Small intestine (tissue), 16 donors: ENCODE measurements at places on chromosomes 1 and 21. TPM values are rescaled to one million over a fixed set of nuclear protein-coding genes. Genes with fewer than 3 reads are reported as not detected.

ERG gene
- polyA plus RNA-seq = 0.22 TPM

RNF186 gene
- 257 TPM for polyA plus RNA-seq

CLCA4 gene
- polyA plus RNA-seq = 0.47 TPM

- peak; percentile 73 for DNase-seq
Measured at GRCh38 chr1:15757575-15758342, 836 bp upstream of the FBLIM1 start.

- DNase-seq = peak; percentile 94
Measured at GRCh38 chr1:147238053-147238902, 4.2 kb upstream of the CHD1L start.

DNA sequence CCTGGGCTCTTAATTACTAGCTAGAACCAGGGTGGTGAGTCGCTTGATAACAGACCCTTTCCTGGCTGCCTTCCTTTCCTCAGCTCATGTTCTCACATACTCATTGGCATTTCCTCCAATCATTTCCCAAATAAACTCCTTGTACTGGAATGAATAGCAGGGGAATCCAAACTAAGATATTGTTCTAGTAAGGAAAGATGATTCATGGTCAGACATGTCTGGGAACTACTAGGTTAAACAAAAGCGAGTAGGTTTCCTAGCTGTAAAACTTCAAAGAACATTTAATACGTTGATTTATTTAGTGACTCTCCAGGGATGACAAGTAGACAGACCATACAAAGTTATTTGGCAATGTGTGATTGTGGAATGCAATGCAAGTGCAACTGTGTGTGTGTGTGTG lies 121.2 kb upstream of the KCNJ6 start:
- no peak for DNase-seq

DNA sequence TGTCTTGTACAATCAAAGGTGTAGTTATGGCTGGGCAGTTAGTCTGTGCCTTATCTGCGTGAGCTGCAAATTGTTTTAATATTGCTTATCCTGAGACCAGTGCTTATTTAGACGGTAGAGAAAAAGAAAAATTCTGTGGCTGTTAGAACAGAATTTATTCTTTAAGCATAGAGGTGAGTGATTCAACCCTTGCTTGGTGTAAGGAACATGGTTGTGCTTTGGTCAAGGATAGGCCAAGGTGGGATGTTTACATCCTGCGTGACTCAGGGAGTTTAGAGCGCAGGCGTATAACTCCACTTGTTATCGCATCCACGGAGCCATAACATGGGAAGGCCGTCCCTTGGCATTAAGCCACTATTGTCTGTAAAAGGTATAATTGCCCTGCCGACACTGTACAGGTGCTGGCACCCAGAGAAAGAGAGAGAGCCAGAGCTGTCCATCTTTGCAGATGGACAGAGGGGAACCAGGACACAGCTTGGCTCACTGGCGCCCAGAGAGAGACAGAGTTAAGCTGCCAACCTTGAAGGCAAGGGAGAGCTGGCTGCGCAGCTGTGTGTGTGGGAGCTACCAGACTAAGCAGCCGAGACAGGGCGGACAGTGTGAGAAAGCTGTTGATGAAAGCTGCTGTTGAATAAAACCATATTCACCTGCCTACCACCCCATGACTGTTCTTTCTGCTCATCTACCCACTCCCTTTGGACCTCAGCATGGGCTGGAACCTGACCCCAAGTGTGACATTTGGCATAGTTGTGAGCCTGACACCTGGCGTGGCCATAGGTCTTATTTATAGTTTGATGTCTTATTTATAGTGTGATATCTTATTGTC lies 200.4 kb downstream of the DYRK1A start:
- DNase-seq = no peak

DNA sequence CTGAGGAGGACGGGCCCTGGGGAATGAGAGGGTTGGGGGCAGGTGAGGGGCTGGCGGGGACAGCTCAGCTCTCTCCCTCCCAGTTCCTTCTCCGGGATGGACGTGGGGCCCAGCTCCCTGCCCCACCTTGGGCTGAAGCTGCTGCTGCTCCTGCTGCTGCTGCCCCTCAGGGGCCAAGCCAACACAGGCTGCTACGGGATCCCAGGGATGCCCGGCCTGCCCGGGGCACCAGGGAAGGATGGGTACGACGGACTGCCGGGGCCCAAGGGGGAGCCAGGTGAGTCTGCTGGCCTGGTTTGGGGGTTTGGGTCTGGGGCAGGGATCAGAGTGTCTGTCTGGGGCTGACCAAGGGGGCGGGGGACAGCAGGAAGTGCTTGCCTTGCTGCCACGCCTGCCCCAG lies 495 bp downstream of the C1QC start:
- DNase-seq = no peak
